ENCODE measurements at places on chromosomes 2 and 18.
A peak's percentile ranks its signal among the peaks of the same experiment; 100 is the strongest.

- no peak for DNase-seq
Measured at GRCh38 chr18:57336343-57336742, 16.0 kb upstream of the ST8SIA3 start.

DNA sequence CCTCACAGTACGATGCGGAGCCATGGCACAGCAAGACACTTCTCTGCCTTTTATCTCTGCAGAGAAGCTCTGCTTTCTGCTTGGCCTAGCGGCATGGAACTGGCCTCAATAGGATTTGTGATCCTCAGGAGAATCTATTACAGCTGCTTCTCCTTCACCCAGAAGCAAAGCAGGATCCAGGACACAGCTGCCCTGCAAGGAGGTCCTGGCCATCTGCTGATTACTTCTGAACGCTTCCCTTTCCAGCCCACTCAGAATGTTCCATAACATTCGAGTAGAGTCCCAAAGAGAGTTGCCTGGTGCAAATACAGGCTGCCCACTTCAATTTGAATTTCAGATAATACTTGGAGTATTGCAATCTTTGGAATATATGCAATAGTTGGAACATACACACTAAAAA, 29.2 kb upstream of the KCNS3 start:
- DNase-seq = no peak

DNA sequence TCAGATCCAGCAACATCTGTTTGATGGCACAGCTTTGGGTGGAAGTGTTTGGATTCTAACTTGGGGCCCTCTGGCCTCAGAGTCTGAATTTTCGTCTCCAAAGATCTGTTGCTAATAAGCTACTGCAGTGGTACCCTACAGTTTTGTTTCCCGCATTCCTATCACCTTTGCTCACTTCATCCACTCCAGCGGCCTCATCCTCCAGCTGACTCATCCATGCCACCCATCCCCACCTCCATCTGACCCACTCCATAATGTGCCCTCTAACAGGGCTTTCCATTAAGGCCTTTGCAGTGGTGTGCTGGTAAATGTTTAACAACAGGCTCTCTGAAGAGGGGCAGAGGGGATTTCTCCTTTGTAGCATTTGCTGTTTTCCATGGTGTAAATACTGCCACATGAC, 225.5 kb downstream of the TGIF1 start:
- DNase-seq = peak; percentile 37

DNA sequence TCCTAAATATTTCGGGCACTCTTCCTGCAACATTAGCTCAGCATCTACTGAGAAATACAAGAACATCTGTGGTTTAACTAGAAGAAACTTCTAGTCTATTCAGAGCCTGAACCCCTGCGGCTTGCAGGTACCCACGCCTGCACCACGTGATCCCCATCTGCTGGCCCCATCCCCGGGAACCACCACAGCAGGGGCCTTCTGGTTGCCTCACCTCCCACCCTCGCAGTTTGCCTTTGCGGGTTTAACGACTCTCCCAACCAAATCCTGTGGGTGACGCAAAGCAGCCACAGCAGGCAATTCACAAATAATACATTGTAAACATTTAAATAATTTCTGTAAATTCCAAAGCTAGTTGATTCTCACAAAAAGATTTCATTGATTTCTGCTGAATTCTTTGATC, 90.2 kb upstream of the TMEM18 start:
- no peak for DNase-seq

Measured in RPMI7951 (cell line).